ENCODE measurements at places on chromosomes 2 and 18. TPM values are rescaled to one million over a fixed set of nuclear protein-coding genes. Genes with fewer than 3 reads are reported as not detected.

GRCh38 chr18:44801781-44802180, 121.1 kb downstream of the SETBP1 start:
- no peak overlapping the region for H3K27ac ChIP-seq
- no peaks in the 10 kb centered on the region for H3K27me3 ChIP-seq
- H3K4me1 ChIP-seq = peaks cover 18% of the 10 kb centered on the region
- no peak overlapping the region for H3K4me3 ChIP-seq
- DNase-seq = no peak

The ELOA2 gene
- not detected for total RNA-seq

DNA sequence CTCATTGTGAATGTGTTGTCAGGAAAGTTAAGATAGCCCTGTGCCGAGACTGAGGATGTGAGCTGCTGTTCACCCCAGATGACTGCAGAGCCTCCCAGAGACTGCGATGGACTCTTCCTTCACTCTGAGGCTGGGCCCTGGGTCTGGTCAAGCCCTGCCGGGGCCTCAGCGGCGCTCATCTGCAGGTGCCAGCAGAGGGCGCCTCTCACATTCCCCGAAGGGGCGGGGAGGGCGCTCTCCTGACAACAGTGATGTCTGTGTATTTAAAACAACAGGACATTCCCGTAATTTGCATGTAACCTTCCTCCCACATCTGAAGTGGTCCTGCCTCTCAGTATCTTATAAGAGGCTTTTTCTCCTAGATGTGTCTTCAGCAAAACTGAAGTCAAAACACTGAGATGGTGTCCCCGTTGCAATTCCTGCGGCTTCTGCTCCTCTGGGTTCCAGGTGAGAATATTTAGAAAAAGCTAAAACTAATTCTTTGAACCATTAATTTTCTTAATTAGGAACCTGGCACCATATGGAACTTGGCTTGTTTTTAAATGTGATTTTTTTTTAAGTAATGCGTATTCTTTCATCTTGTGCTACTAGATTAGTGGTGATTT, 1377.9 kb downstream of the RPIA start:
- H3K4me1 ChIP-seq = no peaks in the 10 kb centered on the region
- DNase-seq = no peak

DNA sequence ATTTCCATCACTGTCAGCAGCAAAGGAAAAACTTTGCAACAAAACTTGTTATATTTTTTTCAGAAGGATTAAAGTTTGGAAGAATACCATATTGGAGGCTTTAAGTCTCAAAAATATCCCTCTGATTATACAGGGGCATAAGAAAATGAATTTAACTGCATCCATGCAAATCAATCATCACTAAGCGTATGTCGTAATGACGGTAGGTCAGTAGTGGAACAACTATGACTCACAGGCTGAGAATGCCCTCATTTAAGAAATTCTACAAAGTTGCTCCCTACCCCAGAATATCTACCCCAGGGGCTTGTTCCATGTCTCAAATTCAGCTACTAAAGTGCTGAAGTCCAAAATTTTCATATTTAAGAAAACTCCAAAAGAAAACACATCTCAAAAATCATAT, 12.5 kb upstream of the NAB1 start:
- H3K4me1 ChIP-seq = no peaks in the 10 kb centered on the region
- DNase-seq = no peak
- H3K4me3 ChIP-seq = no peak overlapping the region

All from heart left ventricle (tissue), 16 donors.